Sigmoid colon (tissue), 7 donors: ENCODE measurements at places on chromosomes 12 and 14.

DNA sequence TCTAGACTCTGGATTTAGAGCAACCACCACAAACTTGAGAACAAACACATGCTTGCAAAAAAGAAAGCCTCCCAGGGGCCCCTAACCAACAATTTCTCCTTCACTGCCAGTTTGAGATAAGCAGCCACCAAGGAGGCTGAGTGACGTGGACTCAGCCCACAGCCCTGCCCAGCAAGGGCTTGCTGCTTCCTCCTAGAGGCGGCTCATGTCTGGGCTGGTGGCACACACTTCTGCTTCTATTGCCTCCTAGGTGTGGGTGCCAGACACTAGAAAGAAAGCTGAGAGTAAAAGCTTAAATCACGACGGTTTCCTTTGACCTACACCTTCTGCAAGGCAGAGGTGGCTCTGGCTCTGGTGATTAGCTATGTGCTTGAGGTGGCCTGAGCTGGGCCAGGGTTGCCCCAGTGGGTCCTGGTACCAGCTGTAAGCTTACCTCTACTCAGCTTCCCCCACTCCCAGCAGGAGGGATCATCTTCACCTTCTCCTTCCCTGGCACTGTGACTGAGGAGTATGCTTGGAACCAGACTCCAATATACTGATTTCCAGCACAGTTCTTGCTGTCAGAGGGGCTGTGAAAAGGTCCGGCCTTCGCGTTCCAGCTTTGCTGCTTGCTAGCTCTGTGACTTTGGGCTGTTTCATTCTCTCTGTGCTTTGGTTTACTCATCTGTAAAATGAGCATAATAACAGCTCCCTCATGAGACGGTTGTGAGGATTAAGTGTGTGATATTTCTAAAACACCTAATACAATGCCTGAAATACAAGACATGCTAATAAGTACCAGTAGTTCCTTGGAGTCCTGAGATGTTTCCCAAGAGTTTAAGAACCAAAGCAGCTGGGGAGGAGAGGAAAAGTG lies 89.7 kb upstream of the PARP11 start:
- no peak for DNase-seq

DNA sequence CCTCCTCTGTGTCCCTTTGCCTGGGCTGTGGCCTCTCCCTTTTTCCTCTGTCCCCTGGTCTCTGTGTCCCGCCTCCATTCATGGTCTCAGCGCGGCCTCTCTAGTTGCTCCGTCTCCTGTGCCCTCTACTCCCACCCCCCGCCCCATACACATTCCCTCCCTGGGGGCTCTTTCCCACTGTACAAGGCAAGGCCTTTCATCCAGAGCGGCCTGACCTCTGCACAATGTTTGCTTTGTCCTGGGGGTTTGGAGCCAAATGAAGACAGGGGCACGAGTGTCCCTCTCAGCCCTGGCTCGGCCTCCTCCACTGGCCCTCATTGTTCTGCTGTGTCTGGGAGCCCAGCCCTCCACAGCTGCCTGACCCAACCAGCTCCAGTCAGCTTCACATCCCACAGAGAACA lies 678.6 kb downstream of the BCL11B start:
- DNase-seq = no peak

DNA sequence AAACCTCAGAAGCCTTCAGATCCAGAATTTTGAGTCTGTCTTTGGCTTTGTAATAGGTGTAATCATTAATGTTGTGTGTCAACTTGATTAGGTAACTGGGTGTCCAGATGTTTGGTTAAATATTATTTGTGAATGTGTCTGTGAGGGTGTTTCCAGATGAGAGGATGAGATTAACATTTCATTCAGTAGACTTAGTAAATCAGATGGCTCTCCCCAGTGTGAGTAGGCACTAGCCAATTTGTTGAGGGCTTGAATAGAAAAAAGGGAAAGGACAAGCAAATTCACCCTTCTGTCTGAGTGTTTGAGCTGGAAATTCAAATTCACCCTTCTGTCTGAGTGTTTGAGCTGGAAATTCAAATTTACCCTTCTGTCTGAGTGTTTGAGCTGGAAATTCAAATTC lies 932.2 kb downstream of the SLC6A15 start:
- DNase-seq = no peak

DNA sequence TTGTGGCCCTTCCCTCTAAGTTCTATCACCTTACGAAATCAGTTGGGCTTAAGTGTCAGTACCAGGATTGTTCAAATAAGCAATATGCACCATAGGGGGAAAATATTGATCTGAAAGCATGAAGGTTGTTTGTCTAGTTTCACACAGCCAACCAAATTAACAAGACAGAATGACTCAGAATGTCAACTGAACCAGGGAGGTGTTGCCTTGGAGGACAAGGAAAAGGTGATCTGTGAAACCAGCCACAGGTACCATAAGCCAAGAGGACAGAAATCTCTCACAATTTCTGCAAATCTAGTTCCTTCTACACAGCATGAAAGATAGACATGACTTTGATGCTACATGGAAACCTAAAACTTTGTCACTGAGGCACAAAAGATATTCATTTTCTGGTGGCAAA lies 297.9 kb downstream of the BCL11B start:
- DNase-seq = no peak

DNA sequence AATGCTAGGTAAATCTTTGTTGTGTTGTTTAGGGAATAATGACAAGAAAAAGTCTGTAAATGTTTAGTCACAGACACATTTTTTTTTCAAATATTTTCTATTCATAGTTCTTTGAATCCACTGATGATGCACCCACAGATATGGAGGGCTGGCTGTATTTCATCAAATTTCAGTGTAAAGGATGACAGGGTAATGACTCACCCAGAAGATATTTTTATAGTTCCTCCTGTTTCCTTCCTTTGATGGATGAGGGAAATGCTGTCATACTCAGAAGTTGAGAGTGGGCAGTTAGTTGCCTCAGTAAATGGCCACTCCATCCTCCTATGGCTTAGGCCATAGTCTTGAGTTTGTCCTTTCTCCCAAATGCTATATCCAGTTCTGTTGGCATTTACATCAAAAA lies 76.9 kb upstream of the REP15 start:
- no peak for DNase-seq

GRCh38 chr12:125247477-125247876 lies 182.2 kb downstream of the AACS start:
- DNase-seq = no peak

DNA sequence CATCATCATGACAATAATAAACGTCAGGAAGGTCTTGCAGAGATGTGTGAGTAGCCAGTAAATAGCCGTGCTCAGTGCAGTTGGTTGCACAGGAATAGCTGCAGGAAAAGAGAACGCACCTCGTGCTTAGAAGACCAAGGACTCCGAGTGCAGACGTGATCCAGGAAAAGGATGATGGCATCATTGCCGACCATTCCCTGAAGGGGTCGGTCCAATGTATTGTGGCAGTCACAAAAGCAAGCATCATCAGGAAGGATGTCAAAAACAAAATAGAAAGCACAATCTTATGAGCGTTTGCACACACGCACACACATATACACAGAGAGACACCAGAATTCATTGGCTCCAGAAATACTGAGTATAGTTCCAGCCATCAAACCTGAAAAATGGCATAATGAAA lies 12.8 kb downstream of the DUSP6 start:
- no peak for DNase-seq

DNA sequence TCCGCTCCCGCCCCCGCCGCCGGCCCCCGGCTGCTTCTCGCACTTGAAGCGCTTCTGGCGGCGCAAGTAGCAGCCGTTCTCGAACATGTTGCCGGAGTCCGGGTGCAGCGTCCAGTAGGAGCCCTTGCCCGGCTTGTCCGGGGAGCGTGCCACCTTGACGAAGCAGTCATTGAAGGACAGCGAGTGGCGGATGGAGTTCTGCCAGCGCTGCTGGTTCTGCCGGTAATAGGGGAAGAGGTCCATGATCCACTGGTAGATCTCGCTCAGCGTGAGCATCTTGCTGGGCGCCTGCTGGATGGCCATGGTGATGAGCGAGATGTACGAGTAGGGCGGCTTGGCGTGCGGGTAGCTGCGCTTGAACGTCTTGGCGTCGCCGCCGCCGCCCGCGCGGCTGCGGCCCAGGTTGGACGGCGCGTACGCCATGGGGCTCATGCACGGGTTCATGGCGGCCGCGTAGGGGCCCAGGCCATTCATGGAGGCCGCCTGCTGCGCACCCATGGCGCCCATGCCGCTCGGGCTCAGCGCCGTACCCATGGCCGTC lies 3.0 kb downstream of the FOXA1 start:
- no peak for DNase-seq
